NCI-H2171 treated with DMSO at 0.1 percent for 48 hours (cell line): ENCODE measurements at places on chromosomes 1 and 21.

DNA sequence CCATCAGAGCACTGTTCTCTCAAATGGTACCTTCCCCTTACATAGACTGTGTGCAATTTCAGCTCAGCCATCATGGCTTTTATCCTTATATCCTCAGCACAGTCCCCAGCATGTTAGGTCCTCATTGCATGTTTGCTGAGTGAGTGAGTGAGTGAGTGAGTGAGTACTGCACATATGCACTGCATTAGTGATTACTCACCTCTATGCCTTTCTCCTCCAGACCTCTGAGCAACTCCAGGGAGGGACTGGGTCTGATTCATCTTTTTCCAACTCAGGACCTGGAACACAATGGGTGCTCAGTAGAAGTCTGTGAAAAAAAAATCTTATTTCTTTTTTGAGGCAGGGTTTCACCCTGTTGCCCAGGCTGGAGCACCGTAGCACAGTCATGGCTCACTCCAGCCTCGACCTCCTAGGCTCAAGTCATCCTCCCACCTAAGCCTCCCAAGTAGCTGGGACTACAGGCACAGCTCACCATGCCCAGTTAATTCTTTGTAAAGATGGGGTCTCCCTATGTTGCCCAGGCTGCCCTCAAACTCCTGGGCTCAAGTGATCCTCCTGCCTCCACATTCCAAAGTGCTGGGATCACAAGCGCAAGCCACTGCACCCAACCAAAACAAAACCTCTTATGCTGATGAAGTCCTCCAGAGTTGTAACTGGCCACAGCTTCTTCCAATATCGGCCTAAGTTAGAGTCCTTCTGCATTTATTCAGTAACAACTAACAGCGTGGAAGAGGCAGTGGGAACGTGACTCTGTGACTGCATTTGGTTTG lies 23.7 kb downstream of the RNU5D-1 start:
- DNase-seq, result no peak

DNA sequence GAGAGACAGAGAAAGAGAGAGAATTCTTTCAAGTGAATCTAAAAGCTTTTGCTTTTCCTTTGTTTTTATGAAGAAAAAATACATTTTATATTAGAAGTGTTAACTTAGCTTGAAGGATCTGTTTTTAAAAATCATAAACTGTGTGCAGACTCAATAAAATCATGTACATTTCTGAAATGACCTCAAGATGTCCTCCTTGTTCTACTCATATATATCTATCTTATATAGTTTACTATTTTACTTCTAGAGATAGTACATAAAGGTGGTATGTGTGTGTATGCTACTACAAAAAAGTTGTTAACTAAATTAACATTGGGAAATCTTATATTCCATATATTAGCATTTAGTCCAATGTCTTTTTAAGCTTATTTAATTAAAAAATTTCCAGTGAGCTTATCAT lies 117.6 kb downstream of the PTPRC start:
- DNase-seq, result peak; percentile 16

DNA sequence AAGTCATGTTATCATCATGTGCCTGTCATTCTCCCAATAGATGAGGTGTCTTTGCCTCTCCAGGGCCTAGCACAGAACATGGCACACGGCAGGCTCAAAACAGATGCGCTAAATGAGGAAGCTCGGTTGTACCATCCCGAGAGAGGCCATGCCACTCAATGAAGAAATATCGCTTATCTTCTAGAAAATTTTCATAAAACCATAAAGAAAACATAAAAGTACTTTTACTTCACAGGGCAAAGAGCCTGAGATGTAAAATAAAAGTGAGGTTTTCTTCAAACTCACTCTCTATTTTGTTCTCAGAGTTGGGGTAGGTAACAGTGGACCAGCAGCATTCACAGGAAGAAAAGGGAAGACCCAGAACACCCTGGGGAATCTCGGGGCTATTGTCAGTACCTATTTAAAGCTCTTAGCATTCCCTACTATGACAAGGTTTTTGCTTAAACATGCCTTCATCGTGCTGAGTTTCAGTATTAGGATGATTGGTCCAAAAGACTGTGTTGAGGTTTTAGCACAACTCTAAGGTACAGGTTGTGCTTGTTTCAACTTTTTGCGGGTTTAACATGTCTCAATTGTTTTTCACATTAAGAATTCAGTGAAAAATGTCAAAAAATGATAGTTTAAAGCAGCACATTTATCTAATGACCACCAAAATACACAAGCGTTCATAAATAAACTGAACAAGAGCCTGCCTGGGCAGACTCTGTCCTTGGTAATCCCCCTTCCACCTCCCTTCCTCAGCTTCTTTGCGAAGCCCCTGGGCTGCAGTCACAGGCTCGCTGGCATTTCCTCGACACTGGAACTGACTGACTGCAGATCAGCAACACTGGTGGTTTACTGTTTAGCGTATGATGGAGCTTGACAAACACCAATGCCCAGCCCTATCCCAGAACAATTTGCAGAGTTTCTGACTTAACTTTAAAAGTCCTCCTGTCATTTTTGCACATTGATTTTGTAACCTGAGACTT lies 55.6 kb downstream of the COQ8A start:
- DNase-seq, result no peak

DNA sequence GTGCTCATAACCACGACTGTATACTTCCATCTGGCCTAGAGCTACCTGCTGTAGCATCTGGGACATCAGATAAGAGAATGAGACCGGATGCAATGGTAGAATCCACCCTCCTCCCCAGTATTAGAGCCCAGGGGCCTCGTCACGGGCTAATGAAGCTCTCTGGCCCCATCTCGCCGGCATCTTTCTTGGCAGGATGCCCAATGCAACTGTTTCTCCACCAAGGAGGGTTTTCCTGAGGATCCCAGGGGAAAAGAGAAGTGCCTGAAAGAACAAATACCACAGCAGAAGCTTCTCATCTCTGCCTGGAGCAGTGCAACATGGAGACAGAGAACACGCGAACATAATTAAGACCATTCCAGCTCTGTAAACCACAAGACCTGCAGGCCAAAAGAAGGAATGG lies 80.0 kb downstream of the VWA5B1 start:
- peak; percentile 94 for DNase-seq

- DNase-seq, result peak; percentile 58
Observed at GRCh38 chr1:209456878-209457277, 126.6 kb upstream of the CAMK1G start.

DNA sequence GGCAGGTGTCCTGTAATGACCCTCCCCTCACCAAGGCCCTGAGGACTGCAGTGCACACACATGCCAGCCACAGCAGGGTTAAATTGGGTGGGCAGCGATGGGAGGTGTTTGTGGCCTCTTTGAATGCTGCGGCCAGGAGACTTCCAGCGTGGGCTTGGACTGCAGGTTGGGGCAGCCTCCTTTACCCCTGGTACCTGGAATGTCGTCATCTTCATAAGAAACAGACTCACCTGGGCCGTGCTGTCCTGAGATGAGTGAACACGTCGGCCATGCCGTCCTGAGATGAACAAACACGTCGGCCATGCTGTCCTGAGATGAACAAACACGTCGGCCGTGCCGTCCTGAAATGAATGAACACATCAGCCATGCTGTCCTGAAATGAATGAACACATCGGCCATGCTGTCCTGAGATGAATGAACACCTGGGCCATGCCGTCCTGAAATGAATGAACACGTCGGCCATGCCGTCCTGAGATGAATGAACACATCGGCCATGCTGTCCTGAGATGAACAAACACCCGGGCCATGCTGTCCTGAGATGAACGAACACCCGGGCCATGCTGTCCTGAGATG lies 50.1 kb upstream of the COL6A1 start:
- DNase-seq, result no peak

DNA sequence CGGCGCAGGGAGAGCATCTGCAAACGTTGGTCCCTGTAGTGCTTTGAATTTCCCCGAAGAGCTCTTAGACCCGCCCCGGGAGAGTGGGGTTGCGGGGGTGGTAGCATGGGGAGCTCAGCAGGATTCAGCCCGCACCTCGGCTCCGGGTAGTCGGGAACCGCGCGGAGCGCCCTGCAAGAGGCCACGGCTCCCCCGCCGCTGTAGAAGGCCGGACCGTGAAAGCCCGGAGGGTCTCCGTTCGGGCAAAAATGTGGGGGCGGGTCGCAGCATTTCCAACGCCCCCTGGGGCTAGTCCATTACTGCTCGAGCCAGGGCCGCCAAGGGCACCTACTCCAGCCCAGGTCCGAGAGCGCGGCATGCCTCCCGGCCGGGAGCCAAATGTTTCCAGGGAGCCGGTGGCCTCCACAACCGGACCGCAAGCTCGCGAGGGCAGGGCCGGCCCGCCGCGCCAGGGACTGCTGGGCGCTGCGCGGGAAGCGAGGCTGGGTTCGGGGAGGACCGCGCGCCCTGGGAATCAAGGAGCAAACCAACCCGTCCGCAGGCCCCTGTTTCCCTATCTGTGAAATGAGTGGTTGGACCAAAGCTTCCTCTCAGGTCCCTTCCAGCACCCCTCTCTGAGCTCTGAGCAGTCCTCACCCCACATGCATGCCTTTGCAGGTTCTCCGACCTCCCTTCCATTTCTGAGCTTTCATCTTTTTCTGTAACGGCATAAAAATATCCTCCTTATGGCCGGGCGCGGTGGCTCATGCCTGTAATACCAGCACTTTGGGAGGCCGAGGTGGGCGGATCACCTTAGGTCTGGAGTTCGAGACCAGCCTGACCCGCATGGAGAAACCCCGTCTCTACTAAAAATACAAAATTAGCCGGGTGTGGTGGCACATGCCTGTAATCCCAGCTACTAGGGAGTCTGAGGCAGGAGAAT lies 775 bp upstream of the TMEM63A start:
- DNase-seq, result no peak

DNA sequence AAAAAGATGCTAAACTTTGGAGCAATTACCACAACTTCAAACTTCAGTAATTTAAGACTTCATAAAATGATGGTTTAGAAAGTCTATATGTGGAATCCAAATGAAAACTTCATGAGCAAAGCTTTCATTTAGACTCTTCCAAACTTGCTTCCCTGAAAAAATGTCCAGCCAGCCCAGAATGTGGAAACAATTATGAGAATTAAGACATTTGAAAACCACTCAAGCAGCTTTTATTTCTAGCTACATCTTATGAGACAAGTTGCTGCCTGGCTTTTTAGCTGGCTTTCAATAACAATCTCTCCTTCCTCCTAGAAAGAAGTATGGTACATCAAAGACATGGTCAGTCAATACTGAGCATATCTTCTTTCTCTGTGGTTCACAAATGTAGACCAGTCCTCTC lies 21.8 kb downstream of the LPAR3 start:
- no peak for DNase-seq

DNA sequence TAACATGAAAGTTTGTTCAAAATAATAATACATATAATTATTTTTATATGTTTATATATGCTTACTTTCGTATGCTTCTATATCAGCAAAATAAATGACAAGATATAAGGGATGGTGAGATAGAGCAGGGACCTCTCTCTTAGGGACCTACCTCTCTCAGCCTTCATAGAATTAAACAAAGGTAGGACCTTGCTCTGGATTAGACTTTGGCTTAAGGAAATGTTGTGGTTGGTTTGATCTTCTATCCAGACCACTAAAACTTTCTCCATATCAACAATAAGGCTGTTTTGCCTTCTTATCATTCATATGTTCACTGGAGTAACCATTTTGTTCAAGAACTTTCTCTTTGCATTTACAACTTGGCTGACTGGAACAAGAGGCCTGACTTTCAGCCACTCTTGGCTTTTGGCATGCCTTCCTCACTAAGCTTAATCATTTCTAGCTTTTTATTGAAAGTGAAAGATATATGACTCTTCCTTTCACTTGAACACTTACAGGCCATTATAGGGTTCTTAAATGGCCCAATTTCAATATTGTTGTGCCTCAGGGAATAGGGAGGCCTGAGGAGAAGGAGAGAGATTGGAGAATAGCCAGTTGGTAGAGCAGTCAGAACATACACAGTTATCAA lies 14.4 kb downstream of the FRRS1 start:
- no peak for DNase-seq

DNA sequence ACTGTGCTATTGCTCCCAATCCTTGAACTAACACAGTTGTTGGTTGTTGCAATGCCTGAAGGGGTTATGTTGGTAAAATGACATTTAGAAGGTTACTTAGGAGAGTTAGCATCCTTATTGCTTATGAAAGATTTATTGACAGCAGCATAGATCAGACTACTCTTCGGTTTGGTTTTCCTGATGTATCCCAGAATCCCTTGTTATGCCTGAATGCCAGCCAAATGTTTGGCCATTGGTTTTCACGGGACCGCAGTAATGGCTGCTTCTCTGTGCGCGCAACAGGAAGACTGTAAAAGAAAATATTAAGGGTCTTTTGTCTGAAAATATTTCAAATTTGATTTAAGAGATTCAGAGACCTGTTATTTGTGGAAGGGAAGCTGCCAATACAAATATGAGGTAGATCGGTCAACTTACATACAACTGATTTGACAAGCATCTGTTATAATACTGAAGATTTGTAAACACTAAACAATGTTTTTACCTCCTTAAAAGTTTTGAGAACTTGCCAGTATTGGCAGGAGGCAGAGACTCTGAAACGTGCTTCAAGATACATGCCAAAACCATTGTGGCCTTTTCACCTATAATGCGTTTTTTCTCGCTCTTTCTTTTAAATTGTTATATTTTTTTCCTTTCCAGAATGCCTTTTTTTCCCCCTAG lies 8.3 kb downstream of the NFIA start:
- no peak for DNase-seq

DNA sequence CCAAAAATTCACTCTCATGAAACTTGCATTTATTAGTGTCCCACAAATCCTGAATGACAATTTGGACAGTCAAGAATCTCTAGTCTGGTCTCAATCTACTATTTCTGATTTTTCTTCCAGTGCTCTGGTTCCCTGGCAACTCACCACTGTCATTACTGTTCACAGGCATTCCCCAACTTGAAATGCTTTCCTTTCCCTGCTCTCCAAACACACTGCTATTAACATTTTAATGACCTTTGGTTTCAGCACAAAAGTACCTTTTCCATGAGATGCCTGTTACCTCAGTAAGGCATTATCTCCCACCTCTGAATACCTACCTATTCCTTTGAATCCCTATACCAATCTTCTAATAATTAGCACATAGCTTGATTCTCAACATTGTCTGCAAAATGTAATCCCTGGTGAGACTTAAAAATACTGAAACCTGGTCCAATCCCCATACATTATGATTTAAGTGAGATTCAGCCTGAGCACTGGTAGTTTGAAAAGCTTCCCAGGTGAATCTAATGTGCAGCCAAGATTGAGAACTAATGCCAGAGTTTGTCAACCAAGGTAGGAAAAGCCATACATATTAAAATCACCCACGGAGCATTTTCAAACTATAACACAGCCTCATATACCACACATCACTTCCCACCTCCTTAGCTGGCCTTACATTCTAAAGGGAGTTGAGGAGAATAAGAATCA lies 11.7 kb upstream of the ANGPTL3 start:
- DNase-seq, result no peak

DNA sequence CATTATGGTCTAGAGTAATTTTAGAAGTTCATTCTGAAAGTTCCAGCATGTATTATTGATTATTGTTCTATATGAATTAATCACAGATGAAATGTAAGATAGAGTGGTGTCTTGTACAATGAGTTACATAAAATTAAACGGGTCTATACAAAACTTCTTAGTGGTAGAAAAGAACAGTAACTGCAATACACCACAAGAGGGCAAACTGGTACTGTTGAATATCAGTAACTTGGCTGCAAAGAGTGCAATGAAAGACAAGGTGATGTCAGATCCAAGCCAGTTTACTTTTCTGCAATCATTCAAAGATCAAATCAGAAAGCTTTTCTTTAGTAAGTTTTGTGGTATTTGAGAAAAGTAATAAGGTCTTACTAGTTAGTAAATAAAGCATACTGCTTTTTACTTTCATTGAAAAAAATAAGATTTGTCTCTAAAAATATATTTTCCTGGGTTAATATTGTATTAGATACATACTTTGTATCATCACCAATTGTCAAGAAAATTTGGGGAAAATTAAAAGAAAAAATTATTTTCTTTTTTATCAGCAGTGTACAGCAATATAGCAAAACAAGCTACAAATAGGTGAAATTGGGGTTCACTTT lies 66.4 kb upstream of the BTG3 start:
- peak; percentile 76 for DNase-seq
